ENCODE measurements at places on chromosomes 2 and 18.
A peak's percentile ranks its signal among the peaks of the same experiment; 100 is the strongest.

DNA sequence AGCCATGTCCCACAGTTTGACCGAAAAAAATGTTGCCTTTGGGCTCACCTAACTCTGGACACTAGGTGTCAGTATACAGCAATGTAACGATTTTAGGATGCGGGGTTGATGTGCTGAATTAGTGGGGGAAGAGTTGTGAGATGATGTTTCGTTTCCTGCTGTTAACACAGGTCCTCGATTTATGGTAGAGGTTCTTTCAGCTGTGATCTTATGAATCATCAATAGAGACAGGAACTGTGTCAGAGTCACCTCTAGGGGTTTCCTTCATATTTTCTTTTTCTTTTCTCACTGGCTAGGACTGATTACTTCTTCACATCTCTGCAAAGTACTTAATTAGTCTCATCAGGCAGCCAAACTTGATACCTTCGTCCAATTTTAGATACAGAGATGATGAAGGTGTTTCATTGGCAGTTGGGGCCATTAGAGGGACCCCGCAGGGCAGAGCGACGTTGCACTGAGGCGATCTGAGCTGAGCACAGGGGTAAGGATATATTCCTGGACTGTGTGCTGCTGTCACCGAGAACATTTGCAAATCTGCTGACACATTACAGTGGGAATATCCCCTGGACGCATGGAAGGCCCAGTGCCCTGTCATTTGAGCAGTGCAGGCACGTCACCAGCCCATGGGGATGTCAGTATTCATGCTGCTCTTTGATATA, 10.2 kb upstream of the MMADHC start:
- peak; percentile 19 for DNase-seq

GRCh38 chr18:35711227-35711626, 129.7 kb downstream of the GALNT1 start:
- no peak for DNase-seq

GRCh38 chr2:196218106-196218505, 46.7 kb upstream of the STK17B start:
- DNase-seq: no peak

DNA sequence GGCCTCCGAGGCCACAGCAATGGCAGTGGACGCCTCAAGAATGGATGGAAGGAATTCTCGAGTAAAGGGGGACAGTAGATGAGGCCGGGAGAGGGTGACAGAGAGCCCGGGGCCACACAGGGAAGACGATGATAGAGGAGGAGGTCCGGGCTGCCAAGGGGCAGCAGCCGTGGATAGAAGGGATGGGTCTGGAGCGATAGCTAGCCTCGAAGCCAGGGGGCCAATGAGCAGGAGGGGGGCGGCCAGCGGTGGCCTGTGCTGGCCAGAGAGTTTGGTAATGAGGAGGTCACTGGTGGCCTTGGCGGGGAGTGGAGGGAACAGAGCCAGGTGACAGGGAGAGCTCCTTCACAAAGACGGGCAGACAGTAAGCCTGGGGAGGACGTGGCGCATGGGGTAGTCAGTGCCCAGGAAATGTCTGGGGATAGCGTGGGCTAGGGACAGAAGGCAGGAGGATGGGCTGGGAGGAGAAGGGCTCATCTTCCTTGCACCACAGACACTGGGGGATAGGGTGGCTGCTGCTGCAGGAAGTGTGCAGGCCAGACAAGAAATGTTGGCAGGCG, 87.8 kb upstream of the ASB18 start:
- no peak for DNase-seq

GRCh38 chr2:216607277-216607560, 26.0 kb upstream of the IGFBP2 start:
- DNase-seq: no peak

DNA sequence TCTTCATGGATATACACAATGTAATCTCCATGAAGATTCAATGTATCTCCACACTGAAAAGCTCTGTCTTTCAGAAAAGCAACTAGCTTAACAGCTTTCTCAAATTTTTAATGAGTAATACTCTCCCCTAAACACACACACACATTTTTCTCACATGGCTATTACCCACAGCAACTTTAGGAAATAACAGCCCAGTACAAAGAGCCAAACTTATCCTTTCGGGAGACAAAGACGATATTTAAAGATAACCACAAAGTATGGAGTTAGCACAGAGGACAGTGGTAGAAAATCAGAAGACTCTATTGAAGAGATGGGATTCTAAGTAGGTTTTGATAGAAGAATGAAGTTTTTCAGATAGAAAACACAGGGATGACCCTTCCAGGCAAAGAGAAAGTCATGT, 394.9 kb upstream of the TRIB2 start:
- DNase-seq: no peak

GRCh38 chr2:176679061-176679669, 409.9 kb downstream of the MTX2 start:
- DNase-seq: no peak

- no peak for DNase-seq
These were observed 39.8 kb downstream of the WDR75 start for GRCh38 chr2:189481071-189481470.

DNA sequence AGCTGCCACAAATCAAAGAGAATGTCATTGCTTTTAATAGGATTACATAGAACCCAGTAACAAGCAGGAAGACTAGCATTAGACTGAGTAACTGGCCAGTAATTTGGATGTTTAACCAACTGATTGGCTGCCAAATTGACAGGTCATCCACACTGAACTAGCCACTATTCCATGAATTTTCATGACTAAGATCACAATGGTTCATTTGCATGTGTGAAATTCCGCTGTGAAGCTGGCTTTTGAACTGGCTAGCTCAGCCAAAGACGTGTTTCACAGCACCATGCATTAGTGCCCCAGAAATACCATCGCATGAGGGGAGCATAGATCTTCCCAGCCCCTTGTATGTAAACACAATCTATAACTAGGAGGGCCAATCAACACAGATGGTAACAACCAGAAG, 649.8 kb downstream of the ARHGAP15 start:
- DNase-seq: no peak

DNA sequence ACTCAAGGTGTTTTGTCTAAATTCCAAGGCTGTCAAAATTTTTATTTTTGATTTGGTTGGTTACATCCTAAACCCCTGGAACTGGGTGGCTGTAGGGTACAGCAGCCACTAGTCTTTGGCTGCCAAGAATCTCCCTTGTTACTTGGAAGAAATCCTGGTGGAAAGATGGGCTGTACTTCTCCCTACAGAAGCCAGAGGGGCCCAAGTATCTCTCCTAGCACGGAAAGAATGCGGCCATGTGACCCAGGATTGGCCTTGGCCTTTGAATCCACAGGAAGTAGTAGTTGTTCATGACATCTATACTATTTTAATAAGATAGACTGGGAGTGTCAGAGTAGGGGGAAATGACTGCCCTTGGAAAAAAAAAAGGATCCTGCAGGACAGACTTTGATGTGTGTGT, 54.4 kb upstream of the MYO3B start:
- no peak for DNase-seq

DNA sequence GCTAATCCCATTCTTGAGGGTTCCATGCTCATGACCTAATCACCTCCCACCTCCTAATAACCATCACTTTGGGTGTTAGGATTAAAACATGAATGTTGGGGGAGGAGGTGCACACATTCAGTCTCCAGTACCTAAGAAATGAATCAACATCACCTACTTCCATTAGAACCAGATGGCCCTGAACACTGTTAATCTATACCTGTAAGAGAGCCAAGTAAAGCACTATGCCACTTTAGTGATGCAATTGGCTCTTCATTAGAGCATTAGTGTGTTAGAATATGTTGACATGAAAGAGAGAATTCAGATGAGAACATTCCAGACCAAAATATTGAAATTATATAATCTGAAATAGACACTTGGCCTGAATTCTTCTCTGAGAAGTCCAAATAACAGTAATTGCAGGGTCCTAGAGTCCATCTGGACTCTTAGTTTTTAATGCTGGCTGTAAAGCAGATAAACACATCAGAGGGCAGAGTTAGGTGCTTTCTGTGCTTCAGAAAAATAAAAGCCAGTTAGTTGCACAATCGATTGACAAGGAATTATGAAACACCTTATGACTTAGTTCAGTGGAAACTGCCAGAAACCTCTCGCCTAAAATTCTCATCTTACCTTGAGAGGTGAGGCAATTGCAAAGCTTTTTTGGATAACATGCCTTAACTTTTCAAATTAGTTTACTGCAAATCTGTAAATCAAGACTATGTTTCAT, 923.7 kb downstream of the SLC4A3 start:
- no peak for DNase-seq

GRCh38 chr2:140565756-140566155, 1565.1 kb downstream of the LRP1B start:
- no peak for DNase-seq

GRCh38 chr2:158766524-158766923, 28.6 kb upstream of the DAPL1 start:
- DNase-seq: no peak

GRCh38 chr2:144484201-144484948, 35.5 kb downstream of the ZEB2 start:
- no peak for DNase-seq

GRCh38 chr18:60145776-60146175, 226.8 kb downstream of the MC4R start:
- DNase-seq: no peak

- DNase-seq: no peak
These were observed 254.6 kb upstream of the SPRED2 start for GRCh38 chr2:65686928-65687521.

GRCh38 chr2:241273210-241274020, 42.1 kb downstream of the HDLBP start:
- no peak for DNase-seq

DNA sequence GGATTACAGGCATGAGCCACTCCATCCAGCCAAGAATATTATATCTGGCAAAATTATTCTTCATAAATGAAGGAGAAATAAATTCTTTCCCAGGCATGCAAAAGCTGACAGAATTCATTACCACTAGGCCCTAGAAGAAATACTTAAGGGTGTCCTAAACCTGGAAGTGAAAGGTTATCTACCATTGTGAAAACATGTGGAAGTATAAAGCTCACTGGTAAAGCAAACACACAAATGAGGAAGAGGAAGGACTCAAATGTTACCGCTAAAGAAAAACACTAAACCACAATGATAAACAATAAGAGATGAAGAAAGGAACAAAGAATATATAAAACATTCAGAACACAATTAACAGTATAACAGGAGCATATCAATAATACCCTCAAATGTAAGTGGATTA, 171.8 kb downstream of the CAMKMT start:
- no peak for DNase-seq

GRCh38 chr18:31192086-31192776, 29.6 kb upstream of the DSC1 start:
- no peak for DNase-seq

DNA sequence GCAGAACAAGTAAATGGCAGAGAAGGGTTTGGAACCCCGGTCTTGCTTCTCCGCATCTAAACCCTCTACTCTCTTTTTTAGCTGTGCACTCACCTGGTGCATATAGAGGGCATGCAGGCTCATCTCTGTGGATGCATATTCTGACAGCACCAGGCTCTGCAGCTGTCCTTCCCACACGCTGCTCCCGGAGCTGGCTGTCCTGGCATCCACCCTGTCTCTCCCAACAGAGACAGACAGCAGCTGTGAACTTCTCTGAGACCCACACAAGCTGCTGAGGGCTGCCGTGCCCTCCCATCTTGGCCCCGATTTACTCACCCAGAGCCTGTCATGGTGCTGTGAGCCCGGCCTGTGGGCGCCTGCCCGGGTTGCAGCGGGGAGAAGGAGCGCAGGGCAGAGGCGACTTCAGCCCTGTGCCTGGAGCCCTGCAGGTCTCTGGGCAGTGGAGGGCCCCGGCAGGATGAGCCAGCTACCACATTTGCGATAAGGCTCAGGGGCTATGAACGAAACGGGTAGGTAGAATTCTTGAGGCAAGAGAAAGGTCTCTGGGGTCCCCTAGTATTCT, 3.3 kb upstream of the ABCB6 start:
- DNase-seq: no peak

- DNase-seq: no peak
These were observed 30.1 kb downstream of the CYP1B1 start for GRCh38 chr2:38045811-38046210.

DNA sequence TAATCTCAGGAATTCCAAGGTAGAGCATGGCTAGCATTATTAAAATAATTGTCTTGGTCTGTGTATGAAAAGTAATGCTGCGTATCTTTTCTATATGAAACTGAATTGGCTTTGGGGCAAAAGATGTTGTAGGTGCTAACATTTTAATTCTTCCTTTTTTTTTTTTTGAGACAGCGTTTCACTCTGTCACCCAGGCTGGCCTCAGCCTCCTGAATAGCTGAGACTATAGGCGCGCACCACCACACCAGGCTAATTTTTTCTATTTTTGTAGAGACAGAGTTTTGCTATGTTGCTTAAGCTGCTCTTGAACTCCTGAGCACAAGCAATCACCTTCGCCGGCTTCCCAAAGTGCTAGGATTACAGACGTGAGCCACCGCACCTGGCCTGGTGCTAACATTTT, 172.6 kb upstream of the STON1 start:
- no peak for DNase-seq

DNA sequence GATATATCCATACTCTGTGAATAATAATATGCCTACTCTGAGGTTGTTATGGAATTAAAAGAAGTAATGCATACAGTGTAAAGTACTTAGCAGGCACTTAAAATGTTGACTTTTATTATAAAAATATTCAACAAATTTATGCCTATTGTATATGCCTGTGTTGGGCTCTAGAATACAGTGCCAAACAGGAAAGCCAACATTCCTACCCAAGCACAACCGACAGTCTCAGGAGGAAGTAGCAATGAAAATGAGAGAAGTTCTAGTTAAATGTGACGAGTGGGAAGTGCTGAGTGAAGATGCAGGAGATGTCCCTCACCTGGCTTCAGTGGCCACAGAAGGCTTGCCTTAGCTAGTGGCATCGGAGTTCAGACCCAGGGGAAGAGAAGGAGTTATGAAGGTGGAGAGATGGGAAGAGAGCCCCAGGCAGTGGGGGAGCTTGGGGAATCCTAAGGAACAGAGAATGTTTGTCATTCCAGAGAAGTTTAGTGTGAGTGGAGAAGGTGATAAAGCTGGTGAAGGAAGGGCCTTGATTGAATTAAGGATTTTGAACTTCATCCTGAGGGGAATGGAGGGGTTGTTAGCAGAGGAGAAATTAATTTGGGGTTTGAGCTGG, 105.4 kb upstream of the CNGA3 start:
- no peak for DNase-seq

- DNase-seq: no peak
These were observed 15.4 kb upstream of the FARP2 start for GRCh38 chr2:241340631-241341163.

- DNase-seq: no peak
These were observed 3.0 kb upstream of the CPS1 start for GRCh38 chr2:210553373-210553772.

GRCh38 chr2:46098621-46099062, 198.6 kb upstream of the EPAS1 start:
- no peak for DNase-seq

- no peak for DNase-seq
These were observed 83.5 kb upstream of the ASAP2 start for GRCh38 chr2:9123069-9123468.

- no peak for DNase-seq
These were observed 124.4 kb downstream of the INHBB start for GRCh38 chr2:120470041-120470965.

Measured in stimulated activated naive CD4-positive, alpha-beta T cell treated with Interleukin-2 at 50 U/mL for 16 hours (primary cell).